Stimulated activated naive CD8-positive, alpha-beta T cell treated with anti-CD3 and anti-CD28 coated beads, Interleukin-15, amount 100 ng/mL, for 72 hours (primary cell): ENCODE measurements at places on chromosomes 7 and 10.

- DNase-seq, result no peak
Measured at GRCh38 chr7:156122752-156123354, 310.6 kb upstream of the SHH start.

GRCh38 chr10:1179346-1180070 is 123.3 kb downstream of the WDR37 start:
- DNase-seq, result no peak

DNA sequence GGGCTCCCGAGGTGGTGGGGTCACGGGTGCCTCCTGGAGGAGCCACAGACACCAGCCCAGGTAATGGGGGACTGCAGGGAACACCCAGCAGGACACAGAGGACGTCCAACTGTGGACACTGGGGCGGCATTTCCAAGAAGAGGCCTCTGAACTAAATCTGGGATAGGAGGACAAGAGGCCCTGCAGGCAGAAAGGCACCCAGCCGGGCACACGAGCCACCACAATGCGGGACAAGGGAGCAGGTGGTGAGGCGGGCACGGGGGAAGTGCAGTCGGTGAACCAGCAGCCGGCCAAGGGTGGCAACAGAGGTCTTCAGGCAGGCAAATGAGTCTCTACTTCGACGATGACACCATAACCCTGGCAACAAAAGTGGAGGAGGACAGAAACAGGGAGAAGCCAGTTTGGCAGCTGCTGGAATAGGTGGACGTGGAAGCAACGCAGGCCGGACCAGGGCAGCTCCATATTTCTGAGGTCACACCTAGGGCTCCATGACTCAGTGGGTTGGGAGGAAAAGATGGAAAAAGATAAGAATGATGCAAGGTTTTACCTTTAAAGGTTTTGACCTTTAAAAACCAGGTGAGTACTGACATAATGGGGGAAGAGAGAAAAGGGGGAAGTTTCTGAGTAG is 26.1 kb upstream of the GALNTL5 start:
- no peak for DNase-seq

- no peak for DNase-seq
Measured at GRCh38 chr7:116706668-116707126, 34.7 kb downstream of the MET start.

GRCh38 chr7:36311539-36311938 is 78.1 kb upstream of the ANLN start:
- no peak for DNase-seq

GRCh38 chr10:106182542-106182941 is 982.0 kb downstream of the SORCS1 start:
- no peak for DNase-seq

- no peak for DNase-seq
Measured at GRCh38 chr7:101754424-101755159, 62.8 kb upstream of the CUX1 start.

GRCh38 chr10:86592413-86592812 is 61.9 kb upstream of the OPN4 start:
- DNase-seq, result no peak

- no peak for DNase-seq
Measured at GRCh38 chr7:95526128-95526738, 40.5 kb downstream of the ASB4 start.

DNA sequence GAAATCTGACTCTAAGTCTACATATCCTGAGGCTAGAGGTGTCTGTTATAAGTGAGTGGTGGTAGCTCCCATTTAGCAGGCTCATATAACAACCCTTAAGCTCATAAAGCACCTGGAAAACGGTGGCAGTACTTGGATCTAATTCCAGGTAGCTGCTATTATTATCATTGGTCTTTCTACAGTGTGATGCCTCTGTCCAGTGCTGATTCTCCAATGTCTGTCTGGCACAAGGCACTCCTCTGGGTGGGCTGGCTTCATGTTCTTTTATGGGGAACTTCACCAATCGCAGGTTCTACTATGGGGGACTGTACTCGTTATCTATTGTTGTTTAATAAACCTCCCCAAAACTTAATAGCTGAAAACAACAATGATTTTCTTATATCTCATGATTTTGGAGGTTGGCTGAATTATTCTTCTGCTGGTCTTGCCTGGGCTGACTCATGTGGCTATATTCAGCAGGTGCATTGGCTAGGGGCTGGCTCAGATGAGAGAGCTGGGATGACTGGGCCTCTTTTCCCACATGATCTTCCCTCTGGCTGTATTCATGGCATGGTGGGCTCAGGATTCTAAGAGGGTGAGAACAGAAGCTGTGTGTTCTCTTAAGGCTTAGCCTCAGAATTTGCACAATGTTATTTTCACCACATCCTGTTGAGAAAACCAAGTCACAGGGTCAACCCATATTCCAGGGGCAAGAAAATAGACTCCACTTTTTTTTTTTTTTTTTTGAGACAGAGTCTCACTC is 93.0 kb upstream of the PCGF5 start:
- DNase-seq, result no peak
